ENCODE measurements at places on chromosomes 6 and 20. TPM values are rescaled to one million over a fixed set of nuclear protein-coding genes. Genes with fewer than 3 reads are reported as not detected.
A peak's percentile ranks its signal among the peaks of the same experiment; 100 is the strongest.

- no peak overlapping the region for H3K27ac ChIP-seq
- no peaks in the 10 kb centered on the region for H3K36me3 ChIP-seq
- H3K4me3 ChIP-seq = no peak overlapping the region
- peak; percentile 35 for DNase-seq
- peaks cover 4% of the 10 kb centered on the region for H3K27me3 ChIP-seq
These were observed 3.2 kb downstream of the SLC29A1 start for GRCh38 chr6:44226368-44227147.

DNA sequence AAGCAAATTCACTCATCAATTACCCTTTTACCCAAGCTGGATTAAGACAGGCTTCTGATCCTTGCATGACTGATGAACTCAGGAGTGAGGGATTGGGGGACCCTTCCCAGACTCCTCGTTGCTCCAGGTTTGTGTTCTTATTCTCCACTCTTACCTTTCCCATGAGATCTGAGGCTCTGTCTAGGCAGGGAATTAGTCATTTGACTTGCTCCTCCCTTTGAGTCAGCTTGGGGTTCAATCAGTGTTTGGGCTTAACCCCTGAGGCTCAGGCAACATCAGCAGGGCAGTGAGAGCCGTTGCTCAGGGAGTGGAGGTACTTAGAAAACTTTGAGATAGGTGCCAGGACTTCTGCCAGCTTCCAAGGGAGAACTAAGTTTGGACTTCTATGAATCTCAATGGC lies 20.7 kb upstream of the TOX2 start:
- H3K27me3 ChIP-seq = peaks cover 31% of the 10 kb centered on the region
- H3K4me3 ChIP-seq = no peak overlapping the region
- peaks cover 19% of the 10 kb centered on the region for H3K36me3 ChIP-seq
- no peak overlapping the region for H3K27ac ChIP-seq

DNA sequence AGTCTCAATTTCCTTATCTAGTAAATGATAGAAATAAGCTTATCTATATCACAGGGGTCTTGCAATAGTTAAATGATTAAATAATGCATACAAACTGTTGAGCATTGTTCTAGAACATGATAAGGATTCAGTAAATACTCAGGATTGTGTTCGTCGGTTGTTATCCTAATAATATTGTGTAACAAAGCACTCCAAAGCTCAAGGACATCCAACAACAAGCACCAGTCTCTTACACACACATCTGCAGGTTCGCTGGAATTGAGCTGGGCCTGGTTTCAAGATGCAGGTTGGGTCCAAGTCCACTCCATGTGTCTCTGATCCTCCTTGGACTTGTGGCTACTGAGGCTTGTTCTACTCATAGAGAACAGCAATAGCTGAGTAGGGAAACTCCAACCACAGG lies 74.1 kb upstream of the MC3R start:
- no peaks in the 10 kb centered on the region for H3K4me1 ChIP-seq
- no peaks in the 10 kb centered on the region for H3K36me3 ChIP-seq
- no peak overlapping the region for H3K4me3 ChIP-seq
- no peak overlapping the region for H3K27ac ChIP-seq

DNA sequence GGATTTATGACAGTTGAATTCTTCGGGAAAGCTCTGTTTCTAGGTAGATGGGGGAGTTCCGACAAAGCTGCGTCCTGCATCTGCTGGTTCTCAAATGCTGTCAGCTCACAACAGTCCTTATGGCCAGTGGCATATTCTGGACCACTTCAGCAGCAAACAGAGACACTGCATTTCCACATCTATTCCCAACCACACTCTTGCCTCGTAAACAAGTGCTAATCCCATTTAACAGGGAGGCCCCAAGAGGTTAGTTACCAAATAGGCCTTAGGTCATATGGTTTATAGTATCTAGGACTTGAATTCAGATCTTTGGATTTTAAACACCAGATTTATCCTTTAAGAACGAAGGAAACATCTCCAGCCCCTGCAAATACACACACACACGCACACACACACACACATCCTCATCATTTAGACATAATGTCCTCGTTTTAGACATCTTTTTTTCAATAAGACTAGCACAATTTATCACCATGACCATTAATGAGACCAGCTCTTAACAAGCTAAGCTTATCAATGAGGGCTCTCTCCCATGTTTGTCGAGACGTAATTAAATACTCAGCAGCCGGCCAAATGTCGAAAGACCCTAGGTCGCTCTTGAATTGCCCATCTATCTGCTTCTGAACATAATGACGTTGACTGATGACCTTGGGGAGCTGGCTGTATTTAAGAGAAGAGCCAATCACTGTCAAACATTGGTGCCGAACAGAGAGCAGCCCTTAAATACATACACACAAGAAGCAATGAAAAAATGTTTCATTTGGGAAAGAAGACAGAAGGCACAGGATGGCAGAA lies 84.5 kb downstream of the PSMG4 start:
- H3K4me3 ChIP-seq = no peak overlapping the region
- H3K27me3 ChIP-seq = peaks cover 22% of the 10 kb centered on the region
- no peak overlapping the region for H3K27ac ChIP-seq
- no peaks in the 10 kb centered on the region for H3K36me3 ChIP-seq

The DZANK1 gene
- 6.5 TPM for total RNA-seq

The DCDC2 gene
- not detected for total RNA-seq

DNA sequence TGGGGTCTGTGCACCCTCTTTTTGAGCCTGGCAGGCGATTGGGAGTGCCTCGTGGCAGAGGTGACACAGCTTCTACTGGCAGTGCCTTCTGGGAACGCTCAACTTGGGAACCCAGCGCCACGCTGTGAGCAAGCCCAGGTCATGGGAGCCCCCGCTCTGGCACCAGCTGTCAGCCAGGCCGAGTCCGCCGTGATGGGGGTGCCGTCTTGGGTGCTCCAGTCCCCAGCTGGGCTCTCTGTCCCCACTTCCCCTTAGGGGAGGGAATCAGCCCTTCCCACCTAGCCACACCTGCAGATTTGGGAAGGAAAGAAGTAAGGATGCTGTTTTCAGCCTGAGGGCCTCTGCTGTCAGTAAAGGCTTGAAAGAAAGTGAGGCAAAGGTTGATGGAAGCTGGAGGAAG lies 31.0 kb upstream of the NTSR1 start:
- no peaks in the 10 kb centered on the region for H3K36me3 ChIP-seq
- DNase-seq = no peak
- H3K4me3 ChIP-seq = no peak overlapping the region
- peaks cover 6% of the 10 kb centered on the region for H3K4me1 ChIP-seq
- H3K27ac ChIP-seq = no peak overlapping the region

- H3K27ac ChIP-seq = peak overlapping the region; percentile 81
- peaks cover 89% of the 10 kb centered on the region for H3K4me1 ChIP-seq
- H3K4me3 ChIP-seq = peak overlapping the region; percentile 84
These were observed 37.2 kb downstream of the ELOVL5 start for GRCh38 chr6:53311586-53311935.

GRCh38 chr20:4324611-4325243 lies 309.4 kb upstream of the RNF24 start:
- peaks cover 20% of the 10 kb centered on the region for H3K27me3 ChIP-seq
- no peak overlapping the region for H3K4me3 ChIP-seq
- H3K27ac ChIP-seq = no peak overlapping the region
- H3K4me1 ChIP-seq = no peaks in the 10 kb centered on the region
- DNase-seq = no peak

The TNF gene
- 420 TPM for total RNA-seq

DNA sequence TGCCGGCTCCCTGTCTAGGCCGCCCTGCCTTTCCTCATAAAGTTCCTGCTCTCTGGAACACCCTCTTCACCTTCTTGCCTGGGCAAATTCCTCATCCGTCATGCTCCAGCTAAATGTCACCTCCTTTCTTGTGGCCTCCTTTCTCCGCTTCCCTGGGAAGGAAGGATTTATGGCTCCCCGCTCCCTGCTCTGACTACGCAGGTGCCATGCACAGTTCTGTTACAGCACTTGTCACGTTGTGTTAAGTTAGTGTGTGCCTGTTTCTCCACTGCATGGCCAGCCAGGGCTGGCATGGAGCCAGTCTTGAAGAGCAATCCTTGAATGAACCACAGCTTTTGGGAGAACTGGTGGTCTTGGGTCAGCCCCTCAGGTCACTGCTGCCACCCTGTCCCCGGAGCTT lies 61.7 kb downstream of the CD40 start:
- no peak for DNase-seq
- no peaks in the 10 kb centered on the region for H3K36me3 ChIP-seq
- H3K4me1 ChIP-seq = no peaks in the 10 kb centered on the region
- no peak overlapping the region for H3K27ac ChIP-seq
- peaks cover 21% of the 10 kb centered on the region for H3K27me3 ChIP-seq
- H3K4me3 ChIP-seq = no peak overlapping the region

DNA sequence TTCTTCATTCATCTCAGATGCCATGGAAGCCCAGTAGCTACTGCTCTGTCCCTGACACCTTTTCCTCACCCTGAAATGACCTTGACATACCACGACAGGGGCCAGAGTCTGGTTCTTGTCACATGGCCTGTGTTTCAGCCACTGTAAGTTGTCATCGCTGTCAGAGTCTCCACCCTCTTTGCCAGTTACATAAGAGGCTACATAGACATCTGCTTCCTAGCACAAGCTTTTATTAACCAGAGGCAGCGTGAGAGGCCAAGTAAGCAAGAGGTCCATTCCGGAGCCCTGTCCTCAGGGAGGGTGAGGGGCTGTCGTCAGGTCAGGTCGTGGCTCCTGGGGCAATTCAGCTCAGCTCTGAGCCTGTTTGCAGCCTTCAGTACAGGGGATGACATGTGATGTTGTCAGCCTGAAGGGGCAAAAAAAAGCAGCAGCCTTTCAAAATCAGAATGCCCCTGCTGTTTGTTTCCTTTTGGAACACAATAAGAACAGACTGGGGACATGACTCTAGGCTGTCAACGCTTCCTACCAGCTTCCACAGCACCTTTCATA lies 146.3 kb downstream of the MTFR2 start:
- no peak overlapping the region for H3K4me3 ChIP-seq
- DNase-seq = no peak
- no peak overlapping the region for H3K27ac ChIP-seq
- no peaks in the 10 kb centered on the region for H3K4me1 ChIP-seq
- H3K27me3 ChIP-seq = peaks cover 14% of the 10 kb centered on the region

DNA sequence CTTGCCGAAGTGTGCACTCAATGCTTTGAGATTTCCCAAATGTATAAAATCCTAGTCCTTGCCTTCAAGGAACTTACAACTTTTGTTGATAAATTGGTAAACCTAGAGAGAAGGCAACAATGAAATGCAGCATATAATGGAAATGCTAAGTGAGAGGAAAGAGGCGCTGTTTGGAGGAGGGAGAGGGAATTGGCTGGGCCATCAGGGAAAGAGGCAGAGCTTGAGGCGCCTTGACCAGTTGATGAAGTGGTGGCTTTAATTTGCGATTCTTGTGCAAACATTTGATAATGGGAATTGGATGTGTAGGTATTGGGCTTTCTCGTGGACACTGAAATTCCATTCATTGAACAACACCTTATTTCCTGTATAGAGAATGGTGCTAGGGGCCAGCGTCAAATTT lies 1.9 kb upstream of the CDYL start:
- no peak for DNase-seq
- H3K4me1 ChIP-seq = peaks cover 30% of the 10 kb centered on the region
- H3K27me3 ChIP-seq = peaks cover 6% of the 10 kb centered on the region
- H3K4me3 ChIP-seq = peak overlapping the region; percentile 97

DNA sequence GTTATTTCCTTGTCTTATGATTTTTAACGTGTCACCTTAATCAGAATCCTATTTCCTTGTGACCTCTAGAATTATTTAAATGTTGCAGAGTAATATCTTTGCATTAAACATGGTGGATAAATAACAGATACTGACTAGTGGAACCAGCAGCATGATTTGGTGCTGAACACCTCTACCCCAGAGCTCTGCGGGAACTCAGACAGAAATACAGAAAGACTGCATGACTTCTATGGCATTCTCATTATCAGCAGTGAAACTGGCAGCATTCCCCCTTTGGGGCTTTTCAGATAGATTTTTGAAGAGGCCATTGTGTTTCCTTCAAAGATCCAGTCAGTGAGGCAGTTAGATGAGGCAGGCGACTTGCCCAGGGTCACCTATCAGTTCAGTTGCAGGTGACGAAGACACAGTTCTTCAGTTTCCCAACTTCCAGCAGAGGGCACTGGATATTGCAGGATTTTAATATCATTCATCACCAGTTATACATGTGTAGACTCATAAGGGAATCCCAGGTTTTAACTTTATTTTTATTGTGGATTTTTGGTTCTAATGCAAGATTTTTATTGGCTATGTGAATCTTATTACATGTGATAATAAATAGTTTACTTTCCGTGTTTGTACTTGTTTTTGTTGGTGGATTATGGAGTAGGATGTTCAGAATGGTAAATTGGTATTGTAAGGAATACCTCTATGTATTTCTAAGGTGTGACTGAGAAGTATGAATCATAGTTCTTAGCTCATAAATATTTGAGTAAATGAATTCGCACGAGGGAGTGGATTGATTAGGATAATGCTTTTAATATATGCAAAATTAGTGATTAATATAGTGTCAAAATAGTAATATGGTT lies 81.3 kb downstream of the AFDN start:
- H3K27ac ChIP-seq = no peak overlapping the region
- H3K4me3 ChIP-seq = no peak overlapping the region
- peaks cover 7% of the 10 kb centered on the region for H3K27me3 ChIP-seq
- no peaks in the 10 kb centered on the region for H3K36me3 ChIP-seq

DNA sequence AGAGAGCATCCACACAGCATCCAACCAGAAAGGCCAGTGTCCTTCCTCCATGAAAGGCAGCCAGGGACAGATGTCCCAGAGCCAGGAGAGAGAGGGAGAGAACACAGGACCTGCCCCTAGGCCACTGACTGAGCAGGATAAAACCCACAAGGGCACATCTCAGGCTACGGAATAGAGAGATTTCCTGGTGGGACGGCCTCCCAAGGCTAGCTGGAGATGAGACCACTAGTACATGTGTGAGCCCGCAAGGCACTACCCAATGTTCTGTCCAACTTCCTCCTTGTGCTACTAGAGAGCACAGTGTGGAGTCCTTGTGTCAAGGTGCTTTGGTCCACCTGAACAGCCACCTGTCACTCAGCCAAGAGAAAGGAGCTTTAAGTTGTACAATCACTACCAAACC lies 44.2 kb downstream of the PLCG1 start:
- peak overlapping the region; percentile 7 for H3K27ac ChIP-seq
- H3K4me3 ChIP-seq = no peak overlapping the region
- DNase-seq = no peak
- H3K4me1 ChIP-seq = peaks cover under 1% of the 10 kb centered on the region
- no peaks in the 10 kb centered on the region for H3K27me3 ChIP-seq
- no peaks in the 10 kb centered on the region for H3K36me3 ChIP-seq

DNA sequence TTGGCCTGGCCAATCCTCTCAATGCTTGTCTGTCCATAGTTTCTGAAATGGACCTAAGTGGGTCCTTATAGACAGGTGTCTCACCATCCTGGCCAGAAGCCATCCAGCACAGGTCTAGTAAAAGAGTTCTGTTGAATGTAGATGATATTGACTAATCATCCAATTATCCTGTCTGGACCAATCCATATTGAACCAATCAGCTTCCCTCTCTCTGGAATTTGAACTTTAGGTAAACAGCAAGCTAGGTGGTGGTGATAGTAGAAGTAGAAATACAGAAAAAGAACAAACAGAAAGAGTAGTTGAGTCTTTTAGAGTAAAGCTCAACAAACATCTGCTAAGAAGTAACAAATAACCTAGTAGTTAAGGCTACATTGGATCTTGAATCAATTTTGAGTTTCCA lies 9.5 kb upstream of the PNRC1 start:
- no peak overlapping the region for H3K27ac ChIP-seq
- DNase-seq = no peak
- H3K36me3 ChIP-seq = no peaks in the 10 kb centered on the region
- no peak overlapping the region for H3K4me3 ChIP-seq
- H3K4me1 ChIP-seq = no peaks in the 10 kb centered on the region
- H3K27me3 ChIP-seq = peaks cover 11% of the 10 kb centered on the region

GRCh38 chr6:163735076-163735475 lies 320.6 kb downstream of the QKI start:
- no peaks in the 10 kb centered on the region for H3K36me3 ChIP-seq
- DNase-seq = no peak
- H3K27me3 ChIP-seq = peaks cover 3% of the 10 kb centered on the region
- H3K27ac ChIP-seq = no peak overlapping the region

Data from natural killer cell treated with Interleukin-12 subunit alpha and Interleukin-12 subunit beta and Interleukin-15 and Interleukin-18, amount 100 ng/mL, for 72 hours (primary cell).